Muscle of back (tissue), 13 donors: ENCODE measurements at places on chromosomes 12 and 14.

GRCh38 chr14:75165586-75166391 lies 10.6 kb downstream of the TMED10 start:
- DNase-seq = no peak

DNA sequence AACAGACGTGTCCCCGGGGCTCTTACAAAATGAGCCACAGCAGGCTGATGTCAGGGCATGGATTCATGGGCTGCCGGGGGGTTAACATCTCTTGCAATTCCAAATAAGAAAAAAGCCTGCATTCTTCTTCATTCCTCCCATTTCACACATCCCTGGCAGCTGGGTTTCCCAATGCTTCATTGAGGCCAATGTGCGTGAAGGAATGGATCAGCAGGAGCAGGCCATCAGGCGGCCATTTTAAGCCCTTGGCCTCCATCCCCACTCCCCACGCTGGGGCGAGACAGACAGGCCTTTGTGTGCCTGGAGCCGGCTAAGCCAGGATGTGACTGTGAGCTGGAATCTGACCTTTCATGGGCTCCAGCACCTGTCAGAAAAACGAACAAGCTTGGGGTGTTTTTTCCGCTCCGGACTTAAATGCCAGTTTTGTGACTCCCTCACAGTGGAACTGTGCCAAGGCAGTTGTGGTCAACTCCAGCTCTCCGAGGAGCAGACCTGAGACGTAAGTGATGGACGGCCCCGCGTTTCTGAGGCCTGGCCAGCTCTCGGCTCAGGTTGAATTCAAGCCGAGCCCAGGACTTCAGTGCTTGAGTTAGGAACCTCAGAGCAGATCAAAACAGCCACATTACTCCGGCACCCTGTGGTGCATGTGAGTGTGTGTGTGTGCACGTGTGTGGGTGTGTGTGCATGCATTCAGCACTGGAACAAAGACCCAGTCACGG lies 133.1 kb downstream of the TMEM30B start:
- DNase-seq = peak; percentile 86

DNA sequence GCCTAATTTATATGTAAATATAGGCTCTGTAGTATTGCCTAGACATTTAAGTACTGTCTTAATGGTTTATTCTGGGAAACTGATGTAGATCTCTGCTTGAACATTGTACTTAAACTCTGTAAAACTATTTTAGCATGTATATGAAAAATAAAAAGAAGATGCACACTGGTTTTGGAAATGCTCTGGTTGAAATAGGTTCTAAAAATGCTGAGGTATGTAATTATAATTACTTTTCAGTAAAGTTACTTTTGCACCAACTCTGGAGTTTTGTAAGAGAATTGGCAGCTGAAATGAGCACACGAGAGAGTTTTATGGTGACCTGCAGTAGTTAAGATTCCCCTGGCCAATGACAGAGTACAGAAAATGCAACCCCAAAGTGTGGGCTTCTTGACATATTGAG lies 353.9 kb downstream of the ATP23 start:
- no peak for DNase-seq

- DNase-seq = no peak
Measured at GRCh38 chr14:99121319-99121875, 150.6 kb downstream of the BCL11B start.

DNA sequence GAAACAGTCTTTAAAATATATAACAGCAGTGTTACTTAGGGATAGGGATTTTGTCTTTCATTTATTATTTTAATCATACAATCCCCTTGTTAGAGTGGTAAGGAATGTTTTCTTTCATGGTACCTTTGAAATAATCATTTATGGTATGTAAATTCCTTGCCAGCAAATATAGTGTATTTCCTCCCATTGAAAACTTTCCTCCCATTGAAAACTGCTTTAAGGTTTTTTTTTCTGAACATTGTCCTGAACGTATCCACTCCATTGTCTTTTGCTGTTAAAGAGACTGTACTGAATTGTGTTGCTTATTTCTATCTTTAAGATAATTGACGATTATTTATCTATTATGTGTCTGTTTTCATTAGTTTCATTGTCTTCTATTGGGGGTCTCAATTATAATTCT lies 83.5 kb downstream of the PPHLN1 start:
- DNase-seq = no peak
